ENCODE measurements at places on chromosomes 6 and 20.

- DNase-seq, result no peak
Observed at GRCh38 chr6:126890055-126890454, 228.4 kb upstream of the RSPO3 start.

GRCh38 chr6:168634541-168635328, 193.8 kb downstream of the SMOC2 start:
- no peak for DNase-seq

GRCh38 chr6:105382496-105382895, 20.4 kb downstream of the PREP start:
- no peak for DNase-seq

DNA sequence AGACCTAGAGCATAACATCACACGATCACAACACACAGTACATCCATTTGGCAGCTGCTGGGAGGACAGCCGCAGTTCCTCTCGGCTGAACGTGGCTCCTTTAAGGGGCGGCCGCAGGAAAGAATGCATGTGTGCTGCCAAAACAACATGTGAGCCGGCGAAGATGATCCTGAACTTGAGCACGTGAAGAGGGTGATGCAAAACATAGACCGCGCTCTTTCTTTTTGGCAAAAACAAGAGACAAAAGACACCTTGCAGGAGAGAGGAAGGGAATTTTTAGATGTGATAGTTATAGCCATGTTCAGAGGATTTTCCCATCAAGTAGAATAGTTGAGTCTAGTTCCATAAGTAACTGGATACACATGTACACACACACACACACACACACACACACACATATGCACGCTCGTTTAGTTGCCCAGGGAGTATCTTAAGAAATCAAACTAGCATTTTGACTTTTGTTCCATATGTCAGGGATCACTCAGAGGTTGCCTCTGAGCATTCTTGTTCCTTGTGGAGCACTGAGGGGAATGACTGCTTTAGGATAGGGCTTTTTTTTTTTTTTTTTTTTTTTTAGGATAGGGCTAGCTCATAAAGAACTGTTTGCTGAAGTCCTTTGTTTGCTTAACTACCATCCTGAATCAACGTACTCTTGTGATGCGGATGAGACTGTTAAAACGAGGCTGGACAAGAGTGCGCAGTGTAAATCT, 21.7 kb upstream of the RANBP9 start:
- no peak for DNase-seq

GRCh38 chr6:69019832-69020231, 384.8 kb downstream of the ADGRB3 start:
- DNase-seq, result no peak

DNA sequence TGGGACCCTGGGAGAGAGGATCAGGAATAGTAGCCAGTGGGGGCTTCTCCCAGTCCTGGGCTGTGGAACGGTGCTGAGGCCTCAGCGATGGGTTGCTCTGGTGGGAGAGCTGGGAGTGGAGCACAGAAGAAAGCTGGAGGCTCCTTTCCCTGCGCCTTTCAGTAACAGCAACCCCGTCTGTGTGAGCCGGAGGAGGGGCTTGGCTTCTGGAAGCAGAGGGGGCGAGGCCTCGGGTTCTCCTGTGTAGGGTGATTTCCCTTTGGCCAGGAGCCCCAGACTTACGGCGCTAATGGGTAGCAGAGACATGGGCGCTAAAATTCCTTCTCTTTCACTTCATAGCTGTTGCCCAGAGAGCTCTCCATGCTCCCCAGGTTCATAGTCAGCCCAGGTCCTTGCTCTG, 55.0 kb downstream of the DAAM2 start:
- DNase-seq, result no peak

DNA sequence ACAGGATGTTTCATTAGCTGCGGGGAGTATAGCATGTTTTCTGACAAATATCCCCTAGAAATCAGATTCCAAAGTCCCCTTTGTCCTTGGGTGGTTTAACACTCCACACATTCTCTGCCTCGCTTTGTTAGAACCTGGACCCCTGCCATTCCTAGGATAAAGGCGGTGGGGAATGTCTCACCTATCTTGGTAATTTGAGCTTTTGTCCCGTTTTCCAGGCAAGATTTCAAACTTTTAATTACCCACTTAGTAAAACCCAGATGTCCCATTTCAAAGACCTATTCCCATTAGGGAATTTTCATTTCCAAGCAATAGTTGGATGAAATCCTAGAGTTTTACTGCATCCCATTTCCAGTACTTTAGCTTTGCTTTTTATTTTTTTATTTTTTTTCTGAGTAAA, 501.0 kb upstream of the MAP3K7 start:
- DNase-seq, result no peak

DNA sequence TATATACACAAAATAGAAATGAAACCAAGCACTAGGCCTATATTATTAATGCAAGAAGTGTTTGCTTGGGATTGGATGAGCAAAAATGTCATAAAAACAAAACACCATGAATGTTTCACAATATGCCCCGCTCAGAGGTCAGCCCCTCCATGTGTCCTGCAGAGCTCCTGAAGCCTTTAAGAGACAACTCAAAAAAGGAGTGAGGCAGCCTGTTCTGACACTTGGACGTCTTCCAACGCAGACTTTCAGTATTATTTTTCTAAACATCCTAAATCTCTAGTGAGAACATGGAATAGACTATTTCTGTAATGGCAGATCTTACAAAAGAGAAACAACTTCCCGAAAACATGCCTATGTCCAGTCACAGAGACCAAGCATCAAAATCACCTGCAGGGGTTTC, 322.6 kb downstream of the PRKN start:
- DNase-seq, result no peak

- DNase-seq, result no peak
Observed at GRCh38 chr20:52649727-52650126, 322.4 kb upstream of the TSHZ2 start.

- no peak for DNase-seq
Observed at GRCh38 chr6:73043446-73043845, 181.8 kb downstream of the KHDC1L start.

GRCh38 chr20:51027035-51027795, 4.3 kb upstream of the KCNG1 start:
- DNase-seq, result no peak

DNA sequence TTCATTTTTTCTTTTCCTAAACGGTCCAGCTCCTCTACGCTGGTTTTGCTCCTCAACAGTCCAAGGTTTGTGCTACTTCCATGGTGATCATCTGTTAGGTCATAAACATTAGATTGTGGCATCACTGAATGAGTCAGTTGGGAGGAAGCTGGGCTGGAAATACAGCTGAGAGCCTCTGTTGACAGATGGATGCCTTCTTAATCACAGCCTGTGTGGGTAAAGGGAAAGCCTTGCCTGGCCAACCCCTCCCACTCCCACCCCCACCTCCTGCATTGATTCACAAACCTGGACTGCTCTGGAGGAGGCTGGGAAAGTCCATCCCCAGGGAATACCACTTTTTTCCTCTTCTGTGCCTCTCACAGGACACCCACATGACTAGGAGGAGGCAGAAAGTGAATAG, 180.6 kb upstream of the CCN2 start:
- DNase-seq, result peak; percentile 34

DNA sequence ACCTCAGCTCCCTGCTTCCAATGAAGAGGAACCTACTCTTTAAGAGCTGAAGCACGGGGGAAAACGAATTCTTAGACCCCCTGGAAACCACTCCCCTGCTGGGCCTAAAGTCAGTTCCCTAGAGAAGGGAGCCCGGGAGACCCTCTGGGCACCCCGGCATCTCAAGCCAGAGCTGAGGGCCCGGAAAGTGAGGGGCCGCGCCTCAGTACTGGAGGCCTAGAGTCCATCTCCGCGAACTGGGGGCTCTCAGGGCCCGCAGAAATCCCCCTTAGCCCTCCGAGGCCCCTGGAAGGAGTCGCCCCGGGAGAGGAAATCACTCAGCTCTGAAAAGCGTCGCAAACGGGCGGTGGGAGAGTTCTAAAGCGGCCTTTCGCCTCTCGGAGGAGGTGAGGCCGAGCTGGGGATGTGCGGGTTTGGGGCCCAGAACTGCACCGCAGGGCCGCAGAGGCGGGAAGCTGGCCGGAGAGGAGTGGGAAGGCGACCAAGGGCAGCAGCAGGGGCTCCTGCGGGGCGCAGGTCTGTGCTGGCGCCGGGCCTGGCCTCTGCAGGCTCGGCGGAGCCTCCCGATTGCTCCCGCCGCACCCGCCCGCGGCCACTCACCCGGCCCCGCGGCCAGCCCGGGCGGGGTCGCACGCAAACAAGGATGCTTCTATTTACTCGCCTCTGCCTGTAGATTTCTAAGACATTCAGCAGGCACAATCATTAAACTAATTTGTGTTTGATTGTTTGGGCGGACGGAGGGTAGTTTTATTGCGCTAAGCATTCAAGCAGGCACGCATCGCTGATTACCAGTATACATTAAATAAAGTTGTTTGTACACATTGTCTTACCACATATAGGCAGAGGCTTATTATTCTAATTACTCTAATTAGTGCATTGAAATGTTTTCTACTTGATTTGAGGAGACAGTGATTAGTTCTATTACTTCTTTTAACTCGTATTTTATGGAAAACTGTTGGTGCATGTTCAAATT, 9.2 kb downstream of the POU3F2 start:
- DNase-seq, result no peak

- DNase-seq, result no peak
Observed at GRCh38 chr20:63759377-63759901, 19.9 kb downstream of the SLC2A4RG start.

All from LoVo (cell line).